ENCODE measurements at places on chromosomes 13 and 19. TPM values are rescaled to one million over a fixed set of nuclear protein-coding genes. Genes with fewer than 3 reads are reported as not detected.

- DNase-seq, result no peak
Measured at GRCh38 chr13:39825886-39826285, 170.4 kb downstream of the COG6 start.

DNA sequence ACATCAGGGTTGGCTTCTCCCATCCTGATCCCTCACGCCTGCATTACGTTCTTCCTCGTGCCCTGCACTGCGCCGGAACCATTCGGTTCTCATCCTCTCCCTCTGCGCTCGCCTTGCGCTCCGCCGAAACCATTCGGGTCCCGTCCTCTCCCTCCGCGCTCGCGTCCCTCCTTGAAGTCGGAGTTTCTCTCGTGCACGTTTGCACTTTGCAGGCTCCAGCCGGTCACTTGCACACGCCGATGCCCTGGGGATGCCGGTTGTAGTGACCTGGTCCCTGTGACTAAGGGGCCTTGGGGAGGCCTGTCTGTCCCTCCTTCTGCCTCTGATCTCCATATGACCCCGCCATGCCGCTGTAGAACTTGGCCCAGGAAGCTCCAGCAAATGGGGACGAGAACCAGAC lies 265.8 kb downstream of the TEX29 start:
- DNase-seq, result peak; percentile 69

Gene TEX26
- 8.3 TPM for total RNA-seq

DNA sequence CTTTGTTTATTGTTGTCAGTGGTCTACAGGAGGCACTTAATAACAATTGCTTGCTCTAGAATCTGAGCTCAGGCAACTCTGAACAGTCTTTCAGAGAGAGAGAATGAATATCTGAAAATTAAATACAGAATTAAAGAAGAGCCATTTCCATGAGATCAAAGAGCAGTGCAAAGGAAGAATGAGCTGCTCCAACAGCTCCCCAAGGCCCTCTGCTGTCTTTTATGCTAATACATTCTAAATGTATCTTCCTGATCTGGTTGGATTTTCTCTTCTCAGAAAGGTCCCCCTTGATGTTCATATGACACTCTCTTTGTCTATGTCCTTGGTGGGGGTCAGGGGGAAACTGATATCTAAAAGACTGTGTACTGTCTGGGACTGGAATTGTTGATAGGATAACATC lies 1029.6 kb downstream of the PCDH9 start:
- DNase-seq, result no peak

DNA sequence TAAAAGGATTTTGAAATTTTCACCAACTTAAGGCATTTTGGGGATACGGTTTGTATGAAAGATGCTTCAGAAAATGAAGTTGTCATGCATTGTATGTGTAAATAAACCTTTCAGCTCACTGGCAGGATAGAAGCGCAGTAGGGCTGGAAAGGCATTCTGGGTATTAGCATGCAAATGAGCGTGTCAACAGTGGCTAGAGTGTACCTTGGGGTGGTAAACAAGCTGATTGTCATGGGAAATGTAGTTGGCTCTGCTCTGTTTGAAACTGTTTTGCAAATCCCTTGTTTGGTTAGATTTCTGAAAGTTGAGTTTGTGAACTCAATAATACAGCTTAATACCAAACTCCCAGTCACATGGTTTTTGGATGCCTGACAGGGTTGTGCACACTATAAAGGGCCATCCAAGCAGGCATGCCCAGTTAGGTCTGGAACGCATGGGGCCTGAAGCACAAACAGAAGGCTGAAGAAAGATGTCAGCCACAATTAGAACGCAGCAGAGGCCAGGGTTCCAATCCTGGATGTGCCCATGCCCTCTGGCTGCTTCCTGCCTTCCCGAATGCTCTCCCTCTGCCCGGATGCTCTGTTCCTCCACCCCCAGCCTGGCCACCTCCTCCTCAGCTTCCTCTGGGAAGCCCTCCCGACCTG lies 14.6 kb downstream of the GSX1 start:
- no peak for DNase-seq

DNA sequence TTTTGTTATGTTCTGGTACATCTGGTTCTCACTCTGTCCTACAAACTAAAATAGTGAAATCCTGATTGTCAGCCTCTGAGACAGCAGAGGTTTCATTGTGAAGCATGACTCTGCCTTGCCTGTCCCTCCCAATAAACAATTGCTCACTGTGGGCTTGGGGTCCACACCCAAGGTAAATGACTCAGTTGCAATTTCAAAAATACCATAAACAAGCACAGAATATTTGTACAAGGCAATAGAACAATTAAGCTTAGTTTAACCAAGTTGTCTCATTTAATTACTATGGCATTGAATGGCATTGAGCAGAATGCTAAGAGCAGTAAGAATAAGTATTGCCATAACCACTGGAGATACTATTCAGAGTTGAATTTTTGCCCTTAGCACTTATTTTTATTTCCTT lies 353.6 kb downstream of the SPRY2 start:
- no peak for DNase-seq

Gene PRR36
- 2.5 TPM for total RNA-seq

DNA sequence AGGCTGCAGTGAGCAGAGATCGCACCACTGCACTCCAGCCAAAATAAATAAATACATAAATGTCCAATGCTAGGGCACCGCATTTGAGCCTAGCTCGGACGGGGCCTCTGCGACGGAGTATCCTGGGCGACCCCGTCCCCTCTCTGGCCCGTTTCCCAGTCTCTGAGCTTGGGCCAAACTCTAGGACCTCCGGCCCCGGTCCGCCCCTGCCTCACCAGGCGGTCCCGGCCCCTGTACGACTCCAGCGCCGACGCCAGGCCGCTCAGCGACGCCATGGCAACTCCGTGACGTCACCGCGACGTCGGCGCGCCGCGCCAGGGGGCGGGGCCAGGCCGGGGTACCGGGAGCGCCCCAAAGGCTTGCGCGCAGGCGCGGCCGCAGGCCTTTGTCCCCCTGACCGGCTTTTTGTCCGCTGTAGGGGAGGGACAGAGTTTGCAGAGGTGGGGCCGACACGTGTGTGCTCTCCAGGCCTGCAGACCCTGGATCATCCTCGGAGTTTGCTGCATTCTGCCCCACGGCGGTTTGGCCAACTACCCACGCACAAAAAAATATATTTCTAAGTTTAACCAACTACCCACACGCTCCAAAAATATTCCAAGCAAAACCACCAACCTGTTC lies at the start of gene PEX11G:
TSS of gene PEX11G (minus strand) at position 300 of the 618 bp plus-strand sequence. CDS start at position 275, 25 bp downstream.
- DNase-seq, result peak; percentile 92

Gene PPP1R13L
- total RNA-seq, result 50.3 TPM

Gene KASH5
- total RNA-seq, result 1.0 TPM

DNA sequence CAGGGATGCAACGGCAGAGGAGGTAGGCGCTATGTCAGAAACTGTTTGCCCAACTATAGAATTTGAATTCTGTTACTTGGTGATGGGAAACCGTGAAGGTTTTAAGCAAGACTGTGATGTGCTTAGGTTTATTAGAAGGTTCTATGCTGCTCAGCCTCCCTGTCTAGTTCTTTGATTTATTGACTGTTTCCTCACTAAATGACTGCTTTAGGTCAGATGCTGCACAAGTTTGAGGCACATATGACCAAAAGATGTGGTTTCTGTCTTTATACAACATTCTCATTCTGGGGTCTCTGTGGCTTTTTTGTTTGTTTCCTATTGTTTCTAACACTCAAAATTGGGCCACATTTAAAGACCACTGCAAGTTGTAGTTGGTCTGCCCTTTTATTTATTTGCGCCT lies 323.0 kb upstream of the OBI1 start:
- no peak for DNase-seq

Gene KCNJ14
- total RNA-seq, result 1.9 TPM

Gene ZNF841
- total RNA-seq, result 17.5 TPM

Gene PCDH17
- 38.0 TPM for total RNA-seq

Gene S1PR4
- 36.0 TPM for total RNA-seq

Gene ZNF534
- total RNA-seq, result not detected

Gene OSCAR
- 73.2 TPM for total RNA-seq

GRCh38 chr19:44692379-44692721 lies 6.6 kb upstream of the CEACAM16 start:
- DNase-seq, result no peak

GRCh38 chr13:34025746-34026145 lies 207.8 kb downstream of the RFC3 start:
- no peak for DNase-seq

- DNase-seq, result no peak
Measured at GRCh38 chr19:49801401-49801888, 11.6 kb downstream of the FUZ start.

DNA sequence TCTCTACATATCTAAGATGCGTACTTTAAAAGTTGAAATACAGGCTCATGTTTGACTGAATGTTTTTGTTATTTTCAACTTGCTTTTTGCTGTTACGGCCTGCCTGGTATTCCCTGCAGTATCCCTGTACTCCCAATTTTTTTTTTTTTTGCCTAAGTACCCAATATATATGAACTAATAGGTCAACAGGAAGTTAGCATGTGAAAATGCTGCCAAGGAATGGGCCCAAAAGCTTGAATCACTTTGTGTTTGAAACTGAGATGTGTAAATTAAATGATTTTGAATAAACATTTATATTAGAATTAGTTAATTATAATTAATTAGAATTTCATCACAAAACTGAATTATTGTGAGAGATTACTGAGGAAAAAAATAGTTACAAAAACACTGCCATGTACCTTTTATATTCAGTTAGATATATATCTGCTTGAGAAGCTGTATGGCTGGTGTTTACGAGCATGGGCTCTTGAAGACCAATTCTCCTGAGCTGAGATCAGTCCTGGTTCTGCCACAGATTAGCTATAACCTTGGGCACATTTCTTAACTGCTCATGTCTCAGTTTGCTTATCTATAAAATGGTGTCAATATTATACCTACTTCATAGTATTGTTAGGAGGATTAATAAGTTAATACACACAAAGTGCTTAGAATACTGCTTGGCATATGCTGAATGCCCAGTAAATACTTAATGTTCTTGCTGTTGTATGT lies 16.0 kb downstream of the TDRD3 start:
- DNase-seq, result no peak

DNA sequence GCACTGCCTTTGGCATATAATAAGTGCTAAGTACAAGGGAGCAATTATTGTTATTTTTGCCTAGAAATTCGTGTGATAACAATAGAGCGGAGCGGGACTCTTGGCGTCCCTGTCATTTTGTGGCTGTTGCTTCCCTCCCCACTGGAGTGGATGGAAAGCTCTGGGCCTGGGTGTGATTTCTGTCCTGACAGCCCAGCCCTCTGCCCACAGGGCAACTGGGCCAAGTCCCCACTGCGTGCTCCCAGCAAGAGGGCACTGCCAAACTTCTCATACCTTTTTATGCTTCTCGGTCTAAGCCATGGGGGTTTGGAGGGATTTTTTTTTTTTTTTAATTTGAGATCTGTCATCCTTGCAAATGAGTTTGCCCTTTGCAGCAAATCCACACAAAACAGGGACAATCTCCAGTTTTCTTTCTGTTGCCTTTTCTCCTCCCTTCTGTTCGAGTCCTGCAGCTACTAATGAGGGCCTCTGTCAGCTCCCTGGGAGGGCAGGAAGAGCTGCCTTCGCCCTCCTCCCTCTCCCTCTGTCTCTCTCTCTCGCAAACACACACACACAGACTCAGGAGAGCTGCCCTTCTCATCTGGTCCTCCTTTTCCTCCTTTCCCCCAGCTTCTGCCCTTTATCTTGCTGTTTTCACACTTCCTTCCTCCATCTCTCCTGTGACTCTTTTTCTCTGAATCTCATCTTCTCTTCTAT lies 103.9 kb downstream of the DNAJC15 start:
- DNase-seq, result no peak

Gene ZNF526
- 7.9 TPM for total RNA-seq

Gene BTBD2
- 68.4 TPM for total RNA-seq

DNA sequence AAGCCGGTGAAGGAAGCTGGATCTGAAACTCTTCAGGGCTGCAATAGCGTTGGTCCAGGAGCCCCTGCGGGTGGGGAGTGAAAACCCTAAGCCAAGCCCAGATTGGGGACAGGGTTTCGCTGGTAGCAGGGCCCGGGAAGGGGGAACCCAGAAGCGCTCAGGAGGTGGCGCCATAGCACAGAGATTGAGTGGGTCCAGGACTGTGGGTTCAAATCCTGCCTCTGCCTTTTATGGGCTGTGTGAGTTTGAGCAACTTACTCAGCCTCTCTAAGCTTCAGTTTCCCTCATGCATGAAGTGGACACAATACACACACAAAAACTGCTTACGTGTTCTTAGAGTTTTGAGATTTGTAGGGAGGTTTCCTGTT lies 8.3 kb upstream of the SYCN start:
- peak; percentile 54 for DNase-seq
